ENCODE measurements at places on chromosomes 5 and 9.

DNA sequence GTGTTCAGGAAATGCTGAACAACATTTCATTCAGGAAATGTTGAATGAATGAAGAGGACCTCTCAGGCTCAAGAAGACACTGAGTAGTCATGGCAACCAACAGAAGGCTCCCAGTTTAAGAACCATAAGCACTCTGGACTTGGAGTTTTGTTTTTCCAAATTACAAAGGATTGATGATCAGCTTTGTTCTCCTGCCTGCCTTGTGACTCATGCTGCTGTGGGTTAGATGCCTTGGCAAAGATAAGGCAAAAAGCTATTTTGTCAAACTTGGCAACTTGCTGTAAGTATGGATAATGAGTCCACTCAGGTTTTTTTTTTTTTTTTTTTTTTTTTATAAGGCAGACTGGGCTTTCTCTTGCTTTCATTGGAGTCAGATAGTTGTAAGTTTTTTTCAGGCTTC lies 365.0 kb downstream of the TMEM232 start:
- DNase-seq: peak; percentile 14

- DNase-seq: no peak
Observed at GRCh38 chr9:126617823-126618165, 4.1 kb downstream of the LMX1B start.

DNA sequence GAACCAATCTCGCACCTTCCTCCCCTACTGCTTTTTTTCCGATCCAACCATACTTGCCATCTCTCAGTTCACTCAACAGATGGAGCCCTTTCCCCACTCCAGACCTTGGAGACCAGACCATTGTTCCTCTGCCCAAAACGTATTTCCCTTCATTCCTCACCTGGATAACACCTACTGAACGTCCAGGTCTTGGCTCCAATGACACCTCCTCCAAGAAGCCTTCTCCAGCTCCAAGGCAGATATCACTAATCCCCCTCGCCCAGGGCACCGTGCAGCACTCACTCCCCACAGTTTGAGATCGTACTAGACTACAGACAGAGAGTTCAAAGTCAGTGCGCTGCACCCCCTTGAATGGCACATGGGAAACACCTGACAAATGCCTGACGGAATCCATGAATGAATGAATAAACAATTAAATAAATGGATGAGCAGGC lies 47.1 kb upstream of the AKNA start:
- DNase-seq: peak; percentile 18

- DNase-seq: peak; percentile 56
Observed at GRCh38 chr5:33423018-33423630, 17.6 kb upstream of the TARS1 start.

- no peak for DNase-seq
Observed at GRCh38 chr9:117368684-117369230, 46.1 kb downstream of the ASTN2 start.

DNA sequence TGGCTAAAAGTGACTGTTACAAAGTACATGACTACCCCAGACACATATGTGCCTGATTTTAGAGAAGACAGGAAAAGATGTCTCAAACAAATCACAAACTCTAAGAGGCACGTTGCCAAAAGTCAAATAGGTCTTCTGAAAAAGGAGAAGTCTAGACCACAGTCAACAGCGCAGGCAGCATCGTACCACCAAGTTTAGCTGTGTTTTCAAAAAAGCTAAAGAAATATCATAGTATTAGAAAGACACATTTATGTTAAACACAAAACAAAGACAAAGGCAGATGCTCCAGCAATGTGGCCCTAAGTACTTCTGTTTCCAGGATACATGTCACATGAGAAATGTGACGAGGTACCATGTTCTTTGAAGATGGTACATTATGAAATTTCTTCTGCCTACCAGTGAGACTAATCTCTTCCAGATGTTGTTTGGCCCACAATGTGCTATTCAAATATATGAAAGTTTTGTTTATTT lies 43.5 kb downstream of the LPAR1 start:
- DNase-seq: no peak

GRCh38 chr9:113523421-113524141 lies 60.1 kb downstream of the RGS3 start:
- DNase-seq: no peak

DNA sequence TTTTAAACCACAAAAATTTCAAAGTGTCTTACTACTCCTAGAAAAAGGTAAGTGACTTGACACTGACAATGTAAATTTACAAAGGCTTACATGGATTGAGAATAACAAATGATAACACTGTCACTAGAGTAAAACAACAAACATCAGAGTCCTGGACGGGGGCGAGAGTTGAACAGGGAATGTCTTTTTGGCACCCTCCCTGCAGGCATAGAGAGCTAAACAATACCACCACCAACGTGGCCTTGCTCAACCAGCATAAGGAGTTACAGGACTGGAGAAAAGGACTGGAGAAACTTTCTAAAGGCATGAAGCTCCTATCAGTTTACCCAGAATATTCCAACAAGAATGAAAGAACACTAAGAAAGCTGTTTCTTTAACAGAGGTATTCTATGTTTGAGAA lies 55.3 kb downstream of the PTBP3 start:
- no peak for DNase-seq

DNA sequence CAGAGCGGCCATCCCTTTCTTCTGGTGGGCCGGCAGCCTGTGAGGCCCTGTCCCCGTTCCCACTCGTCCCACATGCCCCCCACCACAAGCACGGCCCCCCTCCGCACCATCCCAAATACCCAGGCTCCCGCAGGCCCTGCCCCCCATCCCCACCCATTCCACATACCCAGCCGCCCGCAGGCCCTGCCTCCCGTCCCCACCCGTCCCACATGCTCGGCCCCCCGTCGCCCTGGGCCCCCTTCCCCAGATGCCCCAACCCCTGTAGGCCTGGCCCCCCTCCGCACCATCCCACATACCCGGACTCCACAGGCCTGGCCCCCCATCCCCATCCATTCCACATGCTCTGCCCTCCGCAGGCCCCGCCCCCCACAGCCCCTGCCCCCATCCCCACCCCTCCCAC lies 11.5 kb downstream of the SLC6A19 start:
- no peak for DNase-seq

GRCh38 chr5:99955006-99955405 lies 580.2 kb upstream of the FAM174A start:
- DNase-seq: no peak
